ENCODE measurements at places on chromosomes 3 and 15.
A peak's percentile ranks its signal among the peaks of the same experiment; 100 is the strongest.

GRCh38 chr3:4571690-4572334 is 78.7 kb downstream of the ITPR1 start:
- DNase-seq, result no peak

GRCh38 chr3:101862416-101863165 is 13.3 kb downstream of the NFKBIZ start:
- no peak for DNase-seq

DNA sequence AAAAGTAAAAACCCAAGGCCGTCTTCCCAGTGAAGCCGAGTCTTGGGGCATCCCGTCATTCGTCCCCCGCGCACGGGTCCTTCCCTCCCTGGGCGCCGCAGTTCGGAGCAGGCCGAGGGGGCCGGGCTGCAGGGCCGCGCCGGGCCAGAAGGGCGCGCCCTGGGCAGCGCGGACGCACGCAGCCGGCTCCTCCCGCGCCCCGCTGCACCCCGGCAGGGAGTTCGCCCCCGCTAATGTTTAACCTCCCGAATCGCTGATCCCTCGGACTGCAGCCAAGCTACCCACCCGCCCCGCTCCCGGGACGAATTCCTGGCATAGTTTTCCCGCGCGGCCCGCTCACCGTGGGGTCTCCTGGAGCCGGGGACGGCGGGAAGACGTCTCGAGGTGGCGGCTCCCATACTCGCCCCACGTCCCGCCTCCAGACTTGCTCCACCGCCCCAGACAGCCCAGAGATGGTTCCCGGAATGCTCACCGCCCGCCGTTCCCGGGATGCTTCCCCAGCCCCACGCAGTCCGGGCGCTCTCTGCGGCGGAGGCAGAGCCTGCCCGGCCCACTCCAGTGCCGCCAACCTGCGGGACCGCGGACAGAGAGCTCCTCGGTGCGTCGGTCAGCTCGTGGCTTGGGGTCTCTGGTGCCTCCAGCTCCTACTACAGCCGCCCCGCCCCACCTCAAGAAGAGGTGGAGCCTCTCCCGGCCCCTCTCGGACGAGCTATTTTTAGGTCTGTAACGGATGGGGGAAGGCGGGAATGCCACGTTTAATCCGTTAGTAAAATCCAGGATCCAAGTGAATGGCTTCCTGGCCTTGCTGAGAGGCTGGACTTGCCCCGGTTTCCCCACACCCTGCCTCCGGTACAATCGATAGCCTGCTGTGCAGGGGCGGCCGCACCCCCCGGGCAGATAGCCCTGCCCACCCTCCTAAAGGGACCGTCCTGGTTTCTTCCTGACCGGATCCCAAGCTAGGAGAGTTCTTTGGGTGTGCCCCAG is at the start of gene DZIP1L:
DZIP1L (minus strand) TSS at position 621 of the 984 bp plus-strand sequence. CDS start 11,637 bp downstream, outside the sequence.
- no peak for DNase-seq

GRCh38 chr3:29311795-29312194 is 30.9 kb downstream of the RBMS3 start:
- DNase-seq, result no peak

DNA sequence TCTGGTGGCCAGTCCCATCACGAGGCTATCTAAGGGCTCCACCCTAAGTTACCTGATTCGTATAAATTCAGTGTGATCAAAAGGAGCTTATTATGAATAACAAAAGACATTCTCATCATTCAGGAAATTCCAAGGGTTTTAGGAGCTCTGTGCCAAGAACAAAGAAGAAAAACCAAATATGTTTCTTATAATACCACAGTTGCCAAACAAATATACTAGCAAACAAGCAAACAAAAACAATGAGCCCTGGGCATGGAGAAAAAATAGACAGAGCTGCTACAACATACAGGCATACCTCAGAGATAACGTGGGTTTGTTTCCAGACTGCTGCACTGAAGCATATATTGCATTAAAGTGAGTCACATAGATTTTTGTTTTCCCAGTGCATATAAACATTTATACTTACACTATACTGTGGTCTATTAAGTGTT is 20.2 kb upstream of the CFAP161 start:
- no peak for DNase-seq

- DNase-seq, result no peak
Observed at GRCh38 chr3:191336833-191337232, 6.5 kb upstream of the UTS2B start.

DNA sequence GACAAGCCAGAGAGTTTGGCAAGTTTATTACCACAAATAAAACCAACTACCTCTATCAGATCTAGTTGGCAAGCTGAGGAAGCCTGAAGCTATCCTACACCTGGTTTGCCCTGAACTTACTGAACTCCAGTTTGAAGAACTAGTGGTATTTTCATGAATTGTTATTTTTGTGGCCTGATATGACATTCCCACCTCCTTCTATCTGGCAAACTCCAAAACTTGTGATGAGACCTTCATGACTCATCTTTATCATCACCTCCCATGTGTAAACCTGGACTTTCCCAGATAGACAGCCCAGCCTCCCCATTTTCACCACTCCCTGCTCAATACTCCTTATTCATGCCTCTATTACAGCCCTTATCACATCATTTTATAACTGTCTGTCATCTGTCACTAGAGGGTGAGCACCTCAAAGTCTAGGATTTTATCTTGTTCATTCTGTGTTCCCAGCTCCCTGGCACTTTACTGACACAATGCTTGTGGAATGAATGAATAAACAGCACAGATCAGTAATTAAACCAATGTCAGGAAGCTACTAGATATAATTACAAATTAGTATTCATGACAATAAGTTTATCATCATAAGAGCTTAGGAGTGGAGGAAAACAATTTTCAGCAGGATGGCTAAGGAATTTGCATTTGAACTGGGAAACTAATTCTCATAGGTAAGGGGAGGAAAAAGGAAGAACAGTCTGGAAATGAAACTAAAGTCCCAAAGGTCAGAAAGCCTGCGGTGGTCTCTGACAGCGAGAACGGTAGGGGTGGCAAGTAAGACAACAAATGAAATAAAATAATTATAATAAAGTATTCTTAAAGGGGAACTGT is 13.2 kb upstream of the TRANK1 start:
- DNase-seq, result no peak

DNA sequence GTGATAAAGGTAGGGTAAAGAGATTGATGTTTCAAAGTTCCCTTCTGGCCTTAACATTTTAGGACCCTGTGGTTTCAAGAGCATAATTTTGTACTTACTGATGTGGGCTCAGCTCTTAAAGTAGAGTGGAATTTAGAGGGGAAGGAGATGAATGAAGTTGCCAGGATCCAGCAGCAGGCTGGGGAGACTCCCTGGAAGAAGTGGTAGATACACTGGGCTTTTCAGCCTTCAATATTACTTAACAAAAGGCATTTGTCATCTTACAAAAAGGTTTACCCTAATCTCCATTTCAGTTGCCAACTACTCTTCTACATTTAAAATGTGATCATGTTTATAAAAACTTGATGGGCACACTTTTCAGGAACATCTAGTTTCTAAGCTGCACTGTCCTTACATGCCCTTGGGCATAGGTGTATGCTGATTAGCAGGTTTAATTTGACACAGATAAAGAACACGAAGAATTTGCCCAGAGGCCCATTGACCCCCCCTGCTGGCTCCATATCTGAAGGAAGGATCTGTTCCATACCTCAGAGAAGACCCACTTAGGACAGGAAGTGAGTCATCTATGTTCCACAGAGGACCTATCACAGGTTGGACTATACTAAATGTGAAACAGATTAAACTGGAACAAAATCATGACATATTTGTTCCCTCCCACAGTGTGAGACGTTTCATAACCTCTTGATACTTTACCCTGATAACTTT is 93.0 kb upstream of the LPP start:
- DNase-seq, result no peak

GRCh38 chr3:71430941-71431552 is 152.5 kb downstream of the FOXP1 start:
- no peak for DNase-seq

DNA sequence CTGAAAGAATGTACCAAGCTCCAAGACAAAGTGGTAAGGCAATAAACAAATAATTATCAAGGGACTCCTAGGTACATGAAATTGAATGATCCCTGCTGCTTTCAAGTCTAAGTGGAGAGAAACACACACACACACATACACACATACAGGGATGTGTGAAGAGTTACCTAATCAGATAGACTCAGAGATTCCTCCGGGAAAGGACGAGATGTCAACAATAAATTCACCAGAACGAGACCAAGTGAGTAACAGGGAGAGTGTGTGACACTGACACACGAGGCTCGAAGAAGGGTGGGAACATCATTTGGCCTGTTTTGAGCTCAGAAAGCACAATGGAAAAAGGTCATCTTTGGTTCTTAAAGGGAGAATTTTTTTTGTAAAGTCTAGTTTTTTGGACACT is 13.4 kb downstream of the LRIG1 start:
- no peak for DNase-seq

DNA sequence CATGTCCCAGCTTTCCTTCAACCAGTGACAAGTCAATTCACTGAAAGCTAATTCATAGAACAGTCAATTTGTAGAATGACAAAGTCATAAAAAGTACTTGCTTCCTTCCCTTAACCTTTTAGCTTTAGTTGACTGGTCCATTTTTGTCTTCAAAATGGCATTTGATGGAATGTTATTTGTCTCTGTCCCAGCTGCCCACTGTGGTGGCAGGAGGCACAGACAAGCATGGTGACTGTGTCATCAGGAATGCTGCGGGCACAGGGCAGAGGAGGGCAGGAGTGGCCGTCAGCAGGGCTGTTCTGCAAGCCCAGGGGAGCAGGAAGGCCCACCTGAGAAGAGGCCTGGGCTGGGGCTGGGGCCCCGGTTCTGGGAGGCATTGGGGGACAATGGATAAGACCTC is 10.0 kb downstream of the IQSEC1 start:
- no peak for DNase-seq

DNA sequence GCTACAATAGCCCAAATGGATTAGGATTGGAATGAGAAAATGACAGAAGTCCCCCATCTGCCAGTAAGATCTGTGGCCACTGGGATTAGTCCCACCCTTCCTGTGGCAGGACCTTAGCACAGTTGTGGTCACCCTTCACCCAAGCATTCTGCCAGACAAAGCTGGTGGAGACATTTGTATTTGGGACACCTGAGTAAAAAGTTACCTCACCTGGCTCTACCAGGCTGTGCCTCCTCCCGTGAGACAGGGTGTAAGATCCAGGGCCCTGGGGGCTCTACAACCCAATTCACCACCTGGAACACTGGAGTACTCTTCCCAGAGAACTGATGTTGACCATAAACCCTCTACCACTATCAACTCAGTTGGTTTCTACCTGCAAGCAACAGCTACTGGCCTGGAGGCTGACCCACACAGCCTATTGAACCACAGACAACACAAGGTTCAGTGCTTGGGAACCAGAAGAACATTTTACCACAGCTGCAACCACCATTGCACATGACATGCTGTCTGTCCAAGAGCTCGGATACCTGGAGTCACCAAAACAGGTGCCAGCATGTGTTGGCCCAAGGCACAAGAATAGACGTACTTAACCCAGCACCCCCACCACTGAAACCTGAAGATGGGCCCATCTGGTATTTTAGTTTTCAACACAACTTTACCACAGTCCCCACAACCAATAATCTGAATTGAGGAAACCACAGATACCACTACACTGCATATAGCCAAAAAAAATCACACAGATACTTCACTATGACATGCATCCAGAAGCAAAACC is 1686.7 kb downstream of the SI start:
- DNase-seq, result no peak

GRCh38 chr15:65907661-65908060 is 38.4 kb downstream of the RAB11A start:
- no peak for DNase-seq

DNA sequence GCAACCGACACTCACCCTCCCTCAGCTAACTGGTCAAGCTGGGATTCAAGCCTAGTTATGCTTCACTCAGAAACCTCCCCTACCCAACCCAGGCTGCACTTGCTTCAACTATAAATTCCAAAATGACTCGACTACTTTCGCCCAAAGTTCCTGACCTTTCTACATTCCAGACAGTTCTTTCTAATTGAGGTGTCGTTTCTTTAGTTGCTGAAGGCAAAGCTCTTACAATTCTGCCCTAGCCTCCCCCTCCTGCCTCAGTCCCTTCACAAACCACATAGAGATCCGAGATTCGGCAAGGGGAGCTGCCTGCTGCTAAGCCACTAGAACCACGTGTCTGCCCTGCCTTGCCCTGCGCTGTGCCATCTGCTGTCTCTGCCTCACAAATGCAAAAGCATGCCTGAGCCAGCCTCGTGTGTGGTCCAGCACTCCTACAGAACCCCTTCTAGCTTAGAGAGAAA is 74.7 kb upstream of the SH3GL3 start:
- DNase-seq, result no peak

GRCh38 chr3:156316076-156316475 is 195.7 kb downstream of the KCNAB1 start:
- no peak for DNase-seq

DNA sequence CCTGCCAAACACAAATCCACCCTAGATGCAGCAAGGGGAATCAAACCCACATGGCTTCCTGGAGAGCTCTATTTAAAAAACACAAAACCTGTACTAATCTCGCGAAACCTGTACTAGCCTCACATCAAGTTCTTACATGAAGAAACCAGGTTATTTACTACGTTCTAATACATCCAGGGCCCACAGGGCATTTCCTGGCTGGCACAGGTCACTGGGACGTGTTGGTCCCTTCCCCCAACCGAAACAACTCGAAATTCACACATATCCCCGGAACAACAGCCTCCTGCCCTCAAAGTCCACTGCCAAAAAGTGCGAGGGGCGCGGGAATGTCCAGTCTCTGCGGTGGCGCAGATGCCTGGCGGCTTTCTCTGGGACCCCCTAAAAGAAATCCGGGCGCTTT is 955 bp downstream of the CDCP1 start:
- DNase-seq, result no peak

GRCh38 chr15:73989001-73989798 is 2.9 kb downstream of the STOML1 start:
- no peak for DNase-seq

- no peak for DNase-seq
Observed at GRCh38 chr3:29773481-29773880, 492.6 kb downstream of the RBMS3 start.

- no peak for DNase-seq
Observed at GRCh38 chr3:3087279-3087678, 22.9 kb downstream of the IL5RA start.

GRCh38 chr15:29094711-29095110 is 174.9 kb downstream of the NSMCE3 start:
- DNase-seq, result no peak

GRCh38 chr3:45978006-45978761 is 17.4 kb downstream of the FYCO1 start:
- no peak for DNase-seq

- DNase-seq, result peak; percentile 41
Observed at GRCh38 chr15:76147906-76148570, 88.3 kb downstream of the TMEM266 start.

GRCh38 chr15:63323798-63324563 is 46.6 kb downstream of the APH1B start:
- DNase-seq, result no peak
